ENCODE measurements at places on chromosomes 6 and 20.

GRCh38 chr6:68636666-68637065 is 1.6 kb downstream of the ADGRB3 start:
- no peak for DNase-seq

DNA sequence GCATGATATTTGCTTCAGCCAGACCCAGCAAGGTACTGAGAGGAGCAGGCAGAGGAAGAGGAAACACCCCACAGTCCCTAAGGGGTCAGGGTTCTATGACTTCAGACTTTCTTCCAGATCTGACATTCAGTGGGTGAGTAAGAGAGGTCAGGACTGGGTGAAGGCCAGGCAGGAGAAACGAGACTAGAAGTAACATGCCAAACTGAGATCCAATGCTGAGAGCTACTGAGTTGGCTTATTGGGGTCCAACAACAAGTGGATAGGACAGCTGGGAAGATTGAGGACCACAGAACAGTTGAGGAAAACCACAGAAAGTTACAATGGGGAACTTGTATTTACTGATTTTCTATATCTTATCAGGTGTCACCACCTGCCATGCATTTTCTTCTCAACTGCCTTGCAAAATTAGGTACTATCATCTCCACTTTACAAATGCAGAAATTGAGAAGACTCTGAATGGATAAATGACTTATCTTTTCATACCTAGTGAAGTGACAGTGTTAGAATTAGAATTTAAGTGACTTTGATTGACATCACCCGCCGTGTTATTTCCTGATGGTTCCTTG is 43.8 kb upstream of the HIVEP1 start:
- DNase-seq = peak; percentile 22

DNA sequence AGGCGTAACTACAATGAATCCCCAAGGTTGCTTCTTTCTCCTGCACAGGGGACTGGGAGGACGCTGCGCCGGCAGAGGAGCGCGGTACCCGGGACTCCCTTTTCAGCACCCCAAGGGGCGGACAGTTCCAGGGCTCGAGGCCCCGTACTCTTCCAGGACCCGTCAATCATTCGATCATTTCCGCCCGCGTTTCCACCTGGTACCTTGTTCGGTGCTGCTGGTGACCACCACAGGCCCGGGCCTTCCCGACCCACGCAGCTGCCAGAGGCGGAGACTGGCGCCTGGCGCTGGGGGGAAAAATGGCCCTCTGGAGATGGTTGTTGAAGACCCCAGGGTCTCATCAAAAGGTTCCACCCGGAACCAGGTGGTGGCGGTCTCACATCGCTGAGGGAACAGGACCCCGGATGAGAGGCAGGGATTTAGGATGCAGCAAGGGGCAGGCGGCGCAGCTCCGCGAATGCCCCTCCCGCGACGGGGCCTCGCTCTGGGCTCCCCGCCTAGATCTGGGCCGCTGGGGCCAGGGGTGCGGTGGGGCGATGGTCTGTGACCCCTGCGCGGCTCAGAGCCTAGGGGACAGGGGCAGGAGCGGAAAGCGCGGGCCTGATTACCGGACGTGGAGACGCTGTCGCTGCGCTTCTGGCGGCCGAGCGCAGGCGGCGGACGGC is 744 bp downstream of the VSX1 start:
- no peak for DNase-seq

DNA sequence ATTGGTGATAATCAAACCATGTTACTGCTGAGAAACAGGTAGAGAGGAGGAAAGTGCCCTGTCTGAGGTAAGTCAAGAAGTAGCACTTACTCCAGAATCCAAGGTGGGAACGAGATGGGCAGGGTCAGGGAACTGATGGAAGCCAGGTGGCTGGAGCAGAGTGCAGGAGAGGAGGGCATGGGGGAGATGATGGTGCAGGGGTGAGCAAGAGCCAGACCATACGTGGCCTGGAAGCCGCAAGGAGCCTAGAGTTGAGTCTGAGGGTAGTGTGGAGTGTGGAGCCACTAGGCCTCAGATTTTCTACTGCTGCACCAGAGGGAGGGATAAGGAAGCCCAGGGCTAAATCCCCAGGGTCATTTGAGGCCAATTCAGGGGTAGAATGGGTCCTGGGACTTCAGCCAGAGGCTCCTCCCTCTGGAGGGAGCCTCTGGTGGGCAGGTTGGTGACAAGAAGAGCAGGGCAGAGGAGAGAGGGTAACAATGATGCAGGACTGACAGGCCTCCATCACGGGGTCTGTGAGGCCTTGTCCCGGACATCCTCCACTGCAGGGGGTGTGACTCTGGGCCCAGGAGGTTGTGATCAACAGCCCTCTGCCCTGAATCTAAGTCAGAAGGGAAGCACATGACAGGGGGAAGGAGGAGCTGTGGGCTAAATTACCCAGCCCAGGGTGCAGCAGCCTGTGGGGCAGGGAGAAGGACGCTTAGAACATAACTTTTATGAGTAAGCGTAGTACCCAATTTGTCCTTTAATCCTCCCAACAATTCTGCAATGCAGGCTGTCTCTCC is 28.7 kb downstream of the COX4I2 start:
- DNase-seq = no peak

GRCh38 chr20:618980-619379 is 8.9 kb upstream of the TCF15 start:
- no peak for DNase-seq

DNA sequence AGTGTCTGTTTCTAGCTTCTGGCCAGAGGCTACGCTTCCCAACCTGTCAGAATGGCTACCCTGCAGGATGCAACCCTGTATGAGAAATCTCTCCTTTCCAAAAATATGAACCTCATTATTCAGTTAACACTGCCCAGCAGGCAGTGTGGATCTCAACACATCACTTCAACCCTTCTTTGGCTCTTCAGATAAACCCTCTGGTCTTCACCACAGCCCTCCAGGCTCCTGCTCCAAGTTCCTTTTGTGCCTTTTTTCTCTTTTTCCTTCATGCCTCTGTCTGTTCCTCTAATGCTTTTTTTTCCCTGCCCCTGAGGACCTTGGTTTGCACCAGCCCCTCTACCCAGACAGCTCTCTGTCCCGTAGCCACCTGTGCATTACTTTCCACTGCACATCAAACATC is 207.4 kb downstream of the MYLK4 start:
- no peak for DNase-seq

GRCh38 chr20:46627234-46627633 is 24.0 kb downstream of the SLC13A3 start:
- no peak for DNase-seq

DNA sequence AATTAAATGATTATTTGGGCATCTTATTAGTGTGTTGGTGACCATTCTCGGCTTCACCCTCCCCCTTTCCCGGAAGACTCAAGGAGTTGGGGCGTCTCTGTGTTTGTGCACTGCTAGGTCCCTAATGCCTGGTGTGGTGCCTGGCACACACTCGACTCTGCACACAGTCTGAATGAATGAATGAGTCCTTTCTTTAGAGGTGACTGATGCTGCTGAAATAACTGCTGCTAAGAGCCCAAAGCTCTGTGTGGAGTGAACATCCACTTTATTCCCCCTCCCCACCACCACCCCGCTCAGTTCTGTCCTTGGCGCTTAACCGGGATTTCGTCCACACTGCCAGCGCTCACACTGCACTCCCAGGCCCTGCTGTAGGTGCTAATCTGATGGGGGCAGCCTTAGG is 1.2 kb upstream of the PHACTR3 start:
- DNase-seq = no peak

Data from GM10248 (cell line).